Stomach (tissue), 19 donors: ENCODE measurements at places on chromosomes 1 and 21. TPM values are rescaled to one million over a fixed set of nuclear protein-coding genes. Genes with fewer than 3 reads are reported as not detected.
A peak's percentile ranks its signal among the peaks of the same experiment; 100 is the strongest.

DNA sequence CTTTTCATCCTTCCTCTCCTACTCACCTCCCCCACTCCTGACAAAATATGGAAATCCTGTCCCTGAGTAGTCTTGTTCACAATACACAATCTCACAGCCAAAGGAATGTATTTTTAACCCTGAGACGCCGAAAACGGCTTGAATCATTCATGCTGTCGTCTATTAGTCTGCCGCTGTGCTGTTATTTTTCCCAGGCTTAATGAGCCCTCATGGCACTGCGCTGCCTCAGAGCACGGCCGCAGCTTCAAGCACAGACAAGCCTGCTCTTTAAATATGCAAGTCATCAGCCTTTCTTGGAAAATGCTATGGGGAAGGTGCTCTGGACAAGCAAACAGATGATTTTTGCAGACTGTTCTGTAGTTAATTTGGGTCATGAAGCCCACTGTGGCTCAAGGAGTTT is 302.7 kb downstream of the DISC1 start:
- no peaks in the 10 kb centered on the region for H3K36me3 ChIP-seq
- H3K4me1 ChIP-seq = peaks cover 22% of the 10 kb centered on the region
- no peak for DNase-seq
- H3K27me3 ChIP-seq = peaks cover 6% of the 10 kb centered on the region
- no peak overlapping the region for H3K4me3 ChIP-seq

DNA sequence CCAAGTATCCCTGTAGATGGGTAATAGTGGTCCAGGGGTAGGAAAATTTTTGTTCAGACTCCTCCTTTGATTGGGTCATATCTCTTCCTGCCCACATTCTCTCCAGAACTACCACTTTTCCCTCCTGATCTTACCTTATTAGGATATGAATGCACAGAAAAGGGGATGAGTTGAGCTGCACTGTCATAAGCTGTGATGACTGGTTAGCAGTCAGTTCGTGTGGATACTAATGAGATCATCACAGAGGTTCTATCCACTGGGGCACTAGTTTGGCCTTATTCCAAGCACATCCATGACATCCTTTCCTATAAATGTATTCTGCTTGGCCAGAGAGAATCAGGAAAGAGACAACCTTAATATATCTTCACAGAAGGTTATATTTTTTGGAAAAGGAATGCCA is 22.1 kb upstream of the TBX15 start:
- no peak overlapping the region for H3K4me3 ChIP-seq
- no peak for DNase-seq
- no peaks in the 10 kb centered on the region for H3K36me3 ChIP-seq
- peaks cover 58% of the 10 kb centered on the region for H3K27me3 ChIP-seq
- peaks cover 32% of the 10 kb centered on the region for H3K4me1 ChIP-seq

- no peak overlapping the region for H3K4me3 ChIP-seq
- no peaks in the 10 kb centered on the region for H3K4me1 ChIP-seq
- no peak overlapping the region for H3K27ac ChIP-seq
- no peaks in the 10 kb centered on the region for H3K27me3 ChIP-seq
- no peaks in the 10 kb centered on the region for H3K36me3 ChIP-seq
Observed at GRCh38 chr1:200960948-200961340, 62.6 kb downstream of the KIF21B start.

DNA sequence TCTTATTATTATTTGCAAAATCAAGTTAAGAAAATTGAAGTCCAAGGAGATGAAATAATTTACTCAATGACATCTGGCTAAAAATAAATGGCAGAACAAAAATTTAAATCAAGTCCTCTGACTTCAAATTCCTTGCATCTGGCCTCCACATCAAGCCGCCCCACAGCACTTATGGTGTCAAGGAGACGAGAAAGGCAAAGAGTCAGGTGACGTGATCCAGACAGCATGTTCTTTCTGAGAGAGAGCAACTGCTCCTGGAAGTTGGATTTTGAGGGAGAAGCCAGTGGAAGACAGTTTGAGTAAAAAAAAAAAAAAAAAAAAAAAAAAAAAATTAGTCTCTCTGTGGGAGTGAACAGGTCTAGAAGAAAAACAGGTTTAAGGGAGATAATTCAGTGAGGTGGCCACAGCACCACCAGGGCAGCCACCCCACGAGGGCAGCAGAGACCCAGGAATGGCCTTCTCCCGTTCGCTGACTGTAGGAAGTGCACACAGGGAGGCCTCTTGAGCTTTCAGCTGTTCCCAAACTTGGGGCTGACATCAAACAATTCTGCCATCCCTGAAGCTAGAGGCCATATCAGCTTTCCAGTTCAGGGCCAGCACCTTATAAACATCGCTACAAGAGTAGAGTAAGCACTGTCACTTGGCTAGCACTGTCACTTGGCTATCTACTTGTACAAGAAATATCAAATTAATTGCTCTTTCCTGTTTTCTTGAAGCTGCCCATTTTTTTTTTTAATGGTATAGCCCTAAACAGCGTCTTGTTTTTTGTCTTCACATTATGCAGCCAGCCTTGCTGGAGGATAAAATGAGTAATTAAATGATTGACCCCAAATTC is 7.8 kb downstream of the C1orf162 start:
- DNase-seq = peak; percentile 77
- no peaks in the 10 kb centered on the region for H3K27me3 ChIP-seq
- no peak overlapping the region for H3K27ac ChIP-seq
- H3K4me3 ChIP-seq = no peak overlapping the region
- no peaks in the 10 kb centered on the region for H3K4me1 ChIP-seq

GRCh38 chr1:204190212-204191211 is 5.8 kb downstream of the KISS1 start:
- peaks cover 74% of the 10 kb centered on the region for H3K27me3 ChIP-seq
- DNase-seq = no peak
- H3K4me1 ChIP-seq = peaks cover 50% of the 10 kb centered on the region
- no peaks in the 10 kb centered on the region for H3K36me3 ChIP-seq

DNA sequence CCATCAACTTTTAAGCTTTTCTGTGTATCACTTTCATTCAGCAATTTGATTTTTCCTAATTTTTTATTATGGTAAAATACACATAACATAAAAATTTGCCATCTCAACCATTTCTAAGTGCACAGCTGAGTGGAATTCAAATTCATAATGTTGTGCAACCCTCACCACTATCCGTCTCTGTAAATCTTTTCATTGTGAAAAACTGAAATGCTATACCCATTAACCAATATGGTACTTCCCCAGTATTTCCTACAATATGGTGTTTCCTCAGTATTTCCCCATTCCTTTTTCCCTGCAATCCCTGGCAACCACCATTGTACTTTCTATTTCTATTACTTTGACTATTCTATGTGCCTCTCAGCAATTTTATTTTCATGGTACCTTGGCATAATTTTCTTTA is 6.8 kb downstream of the STPG1 start:
- no peak overlapping the region for H3K4me3 ChIP-seq
- H3K36me3 ChIP-seq = no peaks in the 10 kb centered on the region
- H3K27ac ChIP-seq = no peak overlapping the region
- H3K4me1 ChIP-seq = no peaks in the 10 kb centered on the region
- H3K27me3 ChIP-seq = no peaks in the 10 kb centered on the region
- no peak for DNase-seq

DNA sequence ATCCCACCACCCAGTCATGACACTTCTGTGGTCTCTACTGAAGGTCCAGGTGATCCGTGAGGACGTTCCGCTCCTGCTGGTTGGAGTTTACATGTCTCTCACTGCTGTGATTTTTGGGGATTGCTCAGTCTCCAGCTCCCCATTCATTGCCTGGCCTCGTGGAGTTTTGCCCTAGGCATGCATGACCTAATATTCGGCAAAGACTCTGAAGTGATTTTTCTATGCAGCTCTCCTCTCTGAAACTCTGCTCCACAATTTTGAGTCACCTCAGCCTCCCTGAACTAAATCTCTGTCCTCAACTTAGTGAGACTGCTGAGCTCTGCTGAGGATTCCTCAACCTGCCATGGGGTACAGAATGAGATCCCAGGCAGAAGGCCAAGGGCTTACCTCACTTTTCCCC is 174.4 kb upstream of the FGGY start:
- H3K4me3 ChIP-seq = no peak overlapping the region
- H3K36me3 ChIP-seq = no peaks in the 10 kb centered on the region
- H3K27ac ChIP-seq = no peak overlapping the region
- DNase-seq = no peak
- H3K4me1 ChIP-seq = no peaks in the 10 kb centered on the region

- H3K4me3 ChIP-seq = no peak overlapping the region
- H3K36me3 ChIP-seq = no peaks in the 10 kb centered on the region
- H3K27ac ChIP-seq = no peak overlapping the region
- H3K27me3 ChIP-seq = peaks cover 5% of the 10 kb centered on the region
- no peaks in the 10 kb centered on the region for H3K4me1 ChIP-seq
Observed at GRCh38 chr21:32134441-32135130, 144.3 kb downstream of the MIS18A start.

DNA sequence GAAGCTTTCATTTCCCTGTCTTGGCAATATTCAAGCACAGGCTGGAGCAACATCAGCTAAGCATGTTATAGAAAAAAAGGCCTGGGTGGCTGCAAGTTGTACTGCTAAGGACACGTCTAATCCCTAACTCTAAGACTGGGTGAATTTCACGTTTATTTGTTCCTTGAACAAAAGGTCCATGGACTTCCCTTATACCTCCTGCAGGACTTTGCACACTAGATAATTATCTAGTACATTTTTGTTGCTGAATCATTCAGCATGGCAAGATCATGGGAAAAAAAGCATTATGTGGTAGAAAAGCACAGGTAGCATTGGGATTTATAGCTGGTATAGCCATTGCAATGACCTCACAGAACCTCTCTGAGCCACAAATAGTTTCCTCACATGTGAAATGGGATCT is 130.7 kb upstream of the DMRTA2 start:
- no peak overlapping the region for H3K4me3 ChIP-seq
- no peak for DNase-seq
- no peaks in the 10 kb centered on the region for H3K36me3 ChIP-seq
- H3K27ac ChIP-seq = no peak overlapping the region
- no peaks in the 10 kb centered on the region for H3K4me1 ChIP-seq
- no peaks in the 10 kb centered on the region for H3K27me3 ChIP-seq

DNA sequence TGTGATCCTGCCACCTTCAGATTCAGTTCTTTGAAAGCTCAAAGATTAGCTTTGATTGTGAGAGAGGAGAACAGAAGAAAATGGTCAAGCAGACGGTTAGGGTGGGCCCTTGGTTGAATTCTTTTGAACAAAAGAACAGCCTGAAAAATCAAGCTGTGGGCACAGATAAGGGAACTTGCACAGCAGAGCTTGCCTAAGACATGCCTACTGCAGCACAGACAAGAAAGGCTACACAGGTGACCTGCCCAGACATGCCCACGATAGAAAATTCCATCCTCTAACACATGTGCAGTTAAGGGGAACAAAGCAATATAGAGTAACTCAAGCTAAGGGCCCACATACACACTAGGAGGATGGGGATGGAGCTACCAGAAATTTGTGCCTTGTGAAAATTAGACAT is 512.5 kb upstream of the LRRC7 start:
- no peaks in the 10 kb centered on the region for H3K36me3 ChIP-seq
- H3K4me3 ChIP-seq = no peak overlapping the region
- H3K4me1 ChIP-seq = peaks cover 4% of the 10 kb centered on the region
- no peak overlapping the region for H3K27ac ChIP-seq

GRCh38 chr21:44760376-44760775 is 41.2 kb downstream of the UBE2G2 start:
- peaks cover 4% of the 10 kb centered on the region for H3K27me3 ChIP-seq
- H3K4me3 ChIP-seq = no peak overlapping the region
- no peak overlapping the region for H3K27ac ChIP-seq
- H3K36me3 ChIP-seq = no peaks in the 10 kb centered on the region
- H3K4me1 ChIP-seq = peaks cover 6% of the 10 kb centered on the region

- H3K27ac ChIP-seq = no peak overlapping the region
- H3K4me3 ChIP-seq = no peak overlapping the region
- no peaks in the 10 kb centered on the region for H3K4me1 ChIP-seq
- DNase-seq = no peak
- peaks cover 45% of the 10 kb centered on the region for H3K27me3 ChIP-seq
- no peaks in the 10 kb centered on the region for H3K36me3 ChIP-seq
Observed at GRCh38 chr1:35674111-35674510, 32.8 kb upstream of the PSMB2 start.

- H3K4me1 ChIP-seq = no peaks in the 10 kb centered on the region
- no peaks in the 10 kb centered on the region for H3K27me3 ChIP-seq
Observed at GRCh38 chr1:231460614-231461013, 38.5 kb upstream of the EGLN1 start.

DNA sequence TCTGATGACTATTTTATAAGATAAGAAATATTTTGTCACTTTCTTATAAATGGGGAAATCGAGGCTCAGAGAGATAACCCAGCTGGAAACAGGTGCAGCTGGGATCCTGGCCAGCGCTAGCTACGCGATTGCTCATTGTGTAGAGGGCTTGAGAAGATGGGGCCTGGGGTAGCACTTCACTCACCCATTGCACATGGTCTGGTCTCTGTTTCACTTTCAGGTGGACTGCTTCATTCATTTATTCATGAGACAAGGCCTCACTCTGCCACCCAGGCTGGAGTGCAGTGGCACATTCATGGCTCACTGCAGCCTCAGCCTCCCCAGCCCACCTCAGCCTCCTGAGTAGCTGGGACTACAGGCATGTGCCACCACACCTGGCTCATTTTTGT is 23.8 kb downstream of the UBE4B start:
- H3K36me3 ChIP-seq = peaks cover 20% of the 10 kb centered on the region
- H3K4me1 ChIP-seq = peaks cover 23% of the 10 kb centered on the region
- peak overlapping the region; percentile 18 for H3K27ac ChIP-seq
- no peak for DNase-seq

DNA sequence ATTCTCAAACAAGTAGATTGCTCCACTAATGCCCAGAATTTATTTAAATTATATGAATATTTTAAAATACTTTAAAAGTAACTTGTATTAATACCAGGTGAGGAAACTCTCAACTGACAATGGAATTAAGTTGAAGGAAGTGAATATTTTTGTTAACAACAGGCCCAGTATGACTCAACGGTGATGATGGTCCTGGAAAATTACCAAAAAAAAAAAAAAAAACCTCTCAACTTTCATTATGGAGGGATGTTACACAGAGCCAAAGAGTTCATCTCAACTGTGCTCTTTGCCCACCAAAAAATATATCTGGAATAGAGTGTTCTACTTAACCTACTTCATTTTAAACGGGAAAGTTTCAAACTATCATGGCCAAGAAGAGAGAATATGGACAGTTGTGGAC is 28.3 kb downstream of the CFH start:
- H3K27me3 ChIP-seq = no peaks in the 10 kb centered on the region
- no peaks in the 10 kb centered on the region for H3K4me1 ChIP-seq
- H3K4me3 ChIP-seq = no peak overlapping the region
- no peak for DNase-seq
- no peaks in the 10 kb centered on the region for H3K36me3 ChIP-seq

MCL1 gene
- 112 TPM for total RNA-seq

DNA sequence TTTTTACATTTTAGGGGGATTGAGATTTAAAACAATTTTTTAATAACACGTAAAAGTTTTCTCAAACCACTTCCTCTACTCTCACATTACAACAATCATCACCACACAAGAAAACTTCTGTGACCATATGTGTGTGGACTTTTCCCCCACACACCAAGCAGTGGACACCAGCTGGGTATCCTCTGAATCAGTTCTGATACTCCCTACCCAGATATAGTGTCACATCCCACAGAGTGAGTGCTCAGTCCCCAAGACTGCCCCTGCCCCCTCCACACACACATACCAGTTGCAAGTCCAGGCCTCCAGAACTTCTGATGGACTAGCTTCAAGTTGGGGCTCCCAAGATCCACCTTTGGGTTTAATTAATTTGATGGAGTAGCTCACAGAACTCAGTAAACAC is 53.3 kb upstream of the QSOX1 start:
- H3K4me3 ChIP-seq = no peak overlapping the region
- no peaks in the 10 kb centered on the region for H3K27me3 ChIP-seq
- DNase-seq = no peak
- peaks cover 76% of the 10 kb centered on the region for H3K36me3 ChIP-seq
- peak overlapping the region; percentile 22 for H3K27ac ChIP-seq

GRCh38 chr1:243623841-243624240 is 226.2 kb downstream of the AKT3 start:
- no peaks in the 10 kb centered on the region for H3K36me3 ChIP-seq
- H3K27ac ChIP-seq = no peak overlapping the region
- DNase-seq = no peak
- no peaks in the 10 kb centered on the region for H3K27me3 ChIP-seq

KRTAP11-1 gene
- not detected for total RNA-seq
